ENCODE measurements at places on chromosomes 5 and 9.

- DNase-seq: no peak
These were observed 36.9 kb downstream of the SLC12A7 start for GRCh38 chr5:1074816-1075554.

- DNase-seq: peak; percentile 95
These were observed 35.6 kb downstream of the TNFSF8 start for GRCh38 chr9:114894609-114895433.

DNA sequence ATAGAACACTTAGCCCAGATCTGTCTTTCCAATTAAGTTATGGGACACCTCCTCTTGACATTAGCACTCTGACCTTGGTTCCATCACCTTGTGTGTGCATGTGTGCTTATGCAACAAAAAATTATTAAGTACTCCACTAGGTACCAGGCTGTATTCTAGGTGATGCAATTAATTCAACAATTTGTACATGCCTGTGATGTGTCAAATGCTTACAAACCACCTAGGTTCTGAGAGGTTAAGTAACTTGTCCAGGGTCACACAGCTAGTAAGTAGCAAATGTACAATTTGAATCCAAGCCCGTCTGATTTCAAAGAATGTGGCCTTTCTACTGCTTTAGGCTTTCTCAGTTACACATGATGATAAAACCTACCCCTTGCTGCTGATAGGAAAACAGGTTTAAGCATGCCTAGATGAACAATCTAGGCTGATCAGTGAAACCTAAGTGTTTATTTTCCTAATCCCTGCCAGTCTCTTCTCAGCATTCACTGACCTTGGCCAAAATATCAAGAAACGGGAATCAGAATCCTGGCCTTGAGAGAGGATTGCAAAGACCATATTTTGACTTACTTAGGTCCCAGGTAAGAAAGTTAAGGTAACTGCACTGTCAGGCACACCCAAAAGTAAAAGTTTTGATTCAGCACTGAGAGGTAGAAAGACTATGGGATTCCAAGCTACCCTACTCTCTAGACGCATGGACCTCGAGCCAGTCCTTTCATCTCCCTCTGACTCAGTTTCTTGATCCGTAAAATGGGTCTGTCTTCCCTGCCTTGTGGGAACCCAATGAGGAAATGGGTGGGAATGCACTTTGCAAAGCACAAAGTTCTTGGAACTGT lies 1.0 kb downstream of the TBC1D2 start:
- peak; percentile 36 for DNase-seq

- peak; percentile 54 for DNase-seq
These were observed 1.7 kb upstream of the KLHL3 start for GRCh38 chr5:137737349-137738131.

- DNase-seq: peak; percentile 67
These were observed 251.8 kb upstream of the DMRT1 start for GRCh38 chr9:589723-590122.
